Stimulated activated CD4-positive, alpha-beta T cell treated with anti-CD3 and anti-CD28 coated beads, Interleukin-2, amount 100 ng/mL, for 4 hours (primary cell): ENCODE measurements at places on chromosomes 1 and 21.

DNA sequence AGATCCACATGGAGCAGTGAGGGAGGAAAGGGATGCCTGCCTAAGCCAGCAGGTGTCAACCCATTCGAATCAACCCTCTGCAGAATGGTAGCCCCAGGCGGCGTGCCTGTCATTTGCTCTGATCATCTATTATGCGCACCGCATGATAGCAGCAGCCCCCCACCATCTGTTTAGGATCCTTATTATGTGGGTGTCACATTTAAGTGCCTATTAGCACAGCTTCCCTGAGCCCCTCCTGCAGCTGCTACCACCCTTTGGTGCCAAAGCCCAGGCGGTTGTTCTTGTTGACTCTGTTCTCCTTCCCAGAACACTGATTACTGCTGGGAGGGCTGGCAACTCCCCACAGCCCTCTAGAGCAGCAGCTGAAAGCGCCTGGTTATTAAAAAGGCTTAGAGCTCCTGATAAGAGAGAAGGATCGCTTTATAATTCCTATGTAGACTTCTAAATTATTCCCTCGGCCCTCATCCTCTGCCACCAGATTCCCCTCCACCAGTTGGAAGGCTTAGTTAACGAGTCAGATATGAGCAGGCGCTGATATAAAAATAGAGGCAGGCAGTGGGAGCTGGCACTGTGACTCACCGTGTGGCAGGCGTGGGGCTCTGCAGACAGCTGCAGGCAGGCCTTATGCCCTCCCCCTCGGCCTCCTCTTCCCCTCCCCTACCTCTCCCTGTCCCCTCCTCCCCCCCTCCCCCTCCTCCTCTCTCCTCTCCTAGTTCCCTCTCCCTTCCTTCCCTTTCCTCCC is 23.0 kb downstream of the ACTA1 start:
- DNase-seq, result no peak

DNA sequence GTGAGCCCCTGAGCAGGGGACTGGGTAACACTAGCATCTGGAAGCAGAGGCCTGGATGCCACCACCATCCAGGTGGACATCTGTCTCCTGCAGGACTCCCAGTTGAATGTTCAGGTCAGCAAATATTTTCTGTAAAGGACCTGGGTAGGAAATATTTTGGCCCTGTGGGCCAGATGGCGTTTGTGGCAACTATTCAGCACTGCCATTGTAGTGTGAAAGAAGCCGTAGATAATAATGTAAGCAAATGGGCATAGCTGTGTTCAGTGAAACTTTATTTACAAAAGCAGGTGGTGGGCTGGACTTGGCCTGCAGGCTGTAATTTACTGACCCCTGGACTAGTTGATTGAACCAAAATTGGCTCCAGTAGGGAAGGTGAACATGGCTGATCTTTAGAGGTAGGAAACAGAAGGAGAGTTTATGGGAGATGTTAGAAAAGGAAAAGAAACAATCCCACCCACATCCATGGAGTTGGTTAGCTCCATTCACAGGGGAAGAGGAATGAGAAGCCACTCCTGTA is 20.0 kb upstream of the CD101 start:
- no peak for DNase-seq

- DNase-seq, result no peak
These were observed 28.5 kb upstream of the ABCG1 start for GRCh38 chr21:42190486-42190863.

- DNase-seq, result no peak
These were observed 3.6 kb upstream of the MXRA8 start for GRCh38 chr1:1361982-1362423.

DNA sequence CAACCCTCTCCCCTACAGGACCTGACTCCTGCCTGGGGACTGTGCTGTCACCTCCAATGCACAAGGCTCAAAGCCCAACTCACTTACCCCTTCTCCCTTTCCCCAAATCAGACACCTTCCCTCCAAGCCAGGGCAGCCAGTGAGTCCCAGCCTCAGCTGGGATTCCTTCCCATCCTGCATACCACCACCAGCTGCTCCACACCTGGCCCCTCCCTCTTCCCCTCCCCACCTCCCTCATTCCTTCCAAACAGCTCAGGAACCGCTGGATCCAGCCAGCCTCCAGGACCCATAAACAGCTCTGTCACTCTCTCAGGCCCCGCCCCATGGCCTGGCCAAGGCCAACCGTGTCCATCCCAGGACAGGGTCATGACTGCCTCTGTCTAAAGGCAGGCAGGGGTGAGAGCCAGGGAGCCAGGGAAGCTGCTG is 41.4 kb downstream of the ACOT7 start:
- no peak for DNase-seq

- DNase-seq, result no peak
These were observed 20.0 kb upstream of the PADI1 start for GRCh38 chr1:17184822-17185484.

GRCh38 chr1:235399661-235400060 is 32.4 kb downstream of the TBCE start:
- no peak for DNase-seq

GRCh38 chr1:31239653-31240241 is at the start of gene NKAIN1:
TSS of gene NKAIN1 (minus strand) at chr1:31239887. CDS start at chr1:31239547, 340 bp downstream.
- no peak for DNase-seq

- DNase-seq, result no peak
These were observed 117.2 kb downstream of the DMRTB1 start for GRCh38 chr1:53576381-53576801.

DNA sequence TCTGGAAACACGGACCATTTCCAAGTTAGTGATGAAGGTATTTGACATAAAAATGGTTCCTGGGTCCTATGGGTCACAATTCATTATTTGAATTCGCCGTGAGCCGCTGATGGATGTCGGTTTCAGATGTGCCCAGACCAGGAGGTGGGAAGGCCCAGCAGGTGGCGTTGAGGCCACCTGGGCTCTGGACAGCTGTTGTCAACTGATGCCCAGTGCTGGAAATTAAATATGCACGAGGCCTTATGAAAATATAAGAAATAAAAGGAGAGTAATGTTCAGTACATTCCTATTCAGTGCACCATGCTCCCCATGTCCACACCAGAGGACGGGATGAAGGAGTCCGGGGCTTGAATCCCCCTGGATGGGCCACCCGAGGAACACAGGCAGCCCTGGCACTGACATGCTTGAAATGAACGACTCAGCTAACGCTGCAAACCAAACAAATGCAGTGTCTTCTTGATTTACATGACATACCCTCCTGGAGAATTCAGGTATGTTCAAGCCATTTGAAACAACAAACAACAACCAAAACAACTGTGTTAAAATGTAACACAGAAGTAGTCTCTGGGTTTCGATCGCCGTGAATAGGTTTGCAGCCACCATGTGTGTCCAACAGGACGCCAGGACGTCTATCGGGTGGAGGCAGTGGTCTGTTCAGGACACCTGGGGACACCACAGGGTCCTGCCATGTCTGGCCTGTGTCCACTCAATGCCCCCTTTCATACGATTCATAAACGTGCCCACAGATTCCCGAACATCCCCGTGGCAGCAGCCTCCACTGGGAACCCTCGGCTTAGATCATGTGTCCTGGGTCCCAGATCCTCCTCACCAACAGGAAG is 6.1 kb downstream of the TFF3 start:
- DNase-seq, result no peak
